Stimulated activated CD4-positive, alpha-beta T cell treated with anti-CD3 and anti-CD28 coated beads, Interleukin-1b, Interleukin-23, amount 100 ng/mL, for 1 hour (primary cell): ENCODE measurements at places on chromosomes 3 and 15.

- no peak for DNase-seq
These were observed 64.1 kb downstream of the VPS13C start for GRCh38 chr15:61996056-61996635.

DNA sequence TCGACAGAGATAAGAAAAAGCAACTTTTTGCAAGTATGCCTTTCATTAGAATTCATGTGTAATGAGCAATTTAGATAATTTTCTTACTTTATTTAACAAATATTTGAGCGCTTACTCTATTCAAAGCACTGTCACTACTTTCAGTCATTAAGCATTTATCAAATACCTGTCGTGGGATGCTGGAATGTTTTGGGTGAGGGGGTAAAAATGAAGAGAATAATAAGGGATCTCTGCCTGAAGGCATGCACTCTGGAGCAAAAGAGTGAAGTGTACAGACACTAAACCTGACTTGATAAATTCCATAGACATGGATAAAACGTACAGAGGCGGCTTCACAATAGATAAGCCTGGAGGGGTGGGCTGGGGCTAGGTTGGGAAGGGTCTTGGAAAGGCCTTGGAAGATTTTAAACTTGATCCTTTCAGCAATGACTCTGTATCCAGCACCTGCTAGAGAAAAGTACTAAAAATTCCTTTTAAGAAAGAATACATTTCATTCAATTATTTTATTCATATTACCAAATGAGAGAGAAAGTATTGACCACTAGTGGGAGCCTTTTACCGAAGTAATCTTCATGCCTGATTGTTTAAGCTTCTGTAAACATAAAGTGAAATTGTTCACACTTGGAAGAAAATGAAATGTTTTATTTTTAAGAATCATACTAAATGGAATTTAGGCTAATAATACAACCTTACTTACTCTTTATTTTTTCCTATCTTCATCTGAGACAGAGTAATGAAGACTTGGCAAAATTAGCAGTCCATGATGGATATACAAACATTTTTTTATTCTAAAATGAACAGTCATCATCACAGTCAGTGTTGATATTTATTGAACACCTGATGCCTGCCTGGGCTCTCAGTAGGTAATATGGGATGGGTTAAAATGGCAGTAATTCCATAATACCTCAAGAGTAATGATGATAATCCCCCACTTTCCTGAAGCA, 113.2 kb downstream of the PPP2R3A start:
- DNase-seq = no peak

GRCh38 chr3:64890006-64890405, 202.2 kb upstream of the ADAMTS9 start:
- no peak for DNase-seq

DNA sequence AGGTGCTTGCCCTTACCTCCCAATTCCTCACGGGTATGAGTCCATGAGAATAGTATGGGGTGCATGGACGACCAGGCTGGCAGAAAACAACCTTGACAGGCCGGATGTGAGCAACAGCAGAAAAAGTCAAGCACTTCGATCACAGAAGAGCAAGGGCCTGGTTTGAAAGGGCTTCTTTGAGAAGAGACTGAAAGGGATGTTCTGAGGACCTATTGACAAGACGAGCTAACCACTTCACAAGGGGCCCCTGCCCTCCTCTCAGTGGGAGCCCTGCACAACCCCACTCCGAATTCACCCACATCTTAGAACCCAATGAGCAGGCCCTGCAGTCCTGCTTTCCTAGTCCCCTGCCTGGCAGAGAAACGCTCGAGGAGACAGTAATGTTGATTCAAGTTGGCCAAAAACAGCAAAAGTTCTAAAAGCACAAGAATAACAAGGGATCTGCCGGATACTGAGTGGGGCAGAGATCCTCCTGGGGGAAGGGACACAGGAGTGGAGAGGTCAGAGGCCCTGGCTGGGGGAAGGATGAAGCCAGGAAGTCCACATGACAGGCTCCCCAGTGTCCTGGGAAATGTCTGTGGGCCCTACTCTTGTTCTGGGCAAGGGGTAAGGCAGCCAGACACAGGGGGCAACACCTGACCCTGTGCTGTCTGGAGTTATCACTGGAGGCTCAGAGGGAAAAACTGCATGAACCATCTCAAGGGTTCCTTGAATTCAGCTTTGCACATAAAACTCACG, 14.8 kb upstream of the CX3CR1 start:
- DNase-seq = no peak
